ENCODE measurements at places on chromosomes 1 and 21.
A peak's percentile ranks its signal among the peaks of the same experiment; 100 is the strongest.

GRCh38 chr1:1432951-1433803 is 2.3 kb upstream of the VWA1 start:
- peak; percentile 94 for DNase-seq

GRCh38 chr1:62589321-62589720 is 8.0 kb upstream of the ANGPTL3 start:
- no peak for DNase-seq

- no peak for DNase-seq
Observed at GRCh38 chr1:199821029-199821779, 206.3 kb upstream of the NR5A2 start.

GRCh38 chr1:37765916-37766664 is 1.2 kb upstream of the EPHA10 start:
- no peak for DNase-seq
